Activated B cell treated with CpG ODN at 0.5 μM for 24 hours (primary cell): ENCODE measurements at places on chromosomes 13 and 19. TPM values are rescaled to one million over a fixed set of nuclear protein-coding genes. Genes with fewer than 3 reads are reported as not detected.

The SMIM44 gene
- not detected in 2 replicates for total RNA-seq

The FFAR2 gene
- total RNA-seq, result not detected in 2 replicates

The PNMA8B gene
- total RNA-seq, result 0.04 TPM in 1 of 2 replicates, not detected in the other

The LILRA6 gene
- not detected in 2 replicates for total RNA-seq

The ERICH6B gene
- total RNA-seq, result not detected in 2 replicates

The SELENOV gene
- not detected in 2 replicates for total RNA-seq

The DAND5 gene
- not detected in 2 replicates for total RNA-seq

The CLDN10 gene
- total RNA-seq, result not detected in 2 replicates

GRCh38 chr13:38417241-38417640, 67.6 kb downstream of the UFM1 start:
- no peaks in the 10 kb centered on the region for H3K36me3 ChIP-seq
- H3K4me1 ChIP-seq, result peaks cover 6% of the 10 kb centered on the region
- H3K27ac ChIP-seq, result no peak overlapping the region
- H3K27me3 ChIP-seq, result no peaks in the 10 kb centered on the region

- no peaks in the 10 kb centered on the region for H3K4me1 ChIP-seq
- H3K27me3 ChIP-seq, result no peaks in the 10 kb centered on the region
- H3K4me3 ChIP-seq, result no peak overlapping the region
- no peak for DNase-seq
Measured at GRCh38 chr19:30936276-30936675, 413.0 kb downstream of the TSHZ3 start.

DNA sequence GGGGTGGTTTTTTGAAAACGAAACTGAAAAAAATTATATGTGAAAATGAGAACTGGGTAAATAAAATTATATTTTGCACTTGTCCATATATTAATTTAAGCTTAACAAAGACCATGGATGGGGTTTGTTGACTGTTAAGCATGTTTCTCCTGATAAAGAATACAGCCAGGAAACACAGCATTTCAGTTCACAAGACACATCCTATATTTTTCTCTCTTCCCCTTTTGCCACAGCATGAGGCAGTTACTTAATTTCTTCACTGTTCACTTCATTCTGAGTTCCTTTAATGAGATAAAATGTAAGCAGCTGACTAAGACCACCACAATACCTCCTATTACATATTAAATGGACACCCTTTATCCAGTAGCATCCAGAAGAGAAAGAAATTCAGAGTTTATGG, 64.0 kb downstream of the RXFP2 start:
- H3K36me3 ChIP-seq, result no peaks in the 10 kb centered on the region
- peaks cover 1% of the 10 kb centered on the region for H3K4me1 ChIP-seq
- no peak for DNase-seq
- H3K27me3 ChIP-seq, result peaks cover 2% of the 10 kb centered on the region
- H3K27ac ChIP-seq, result no peak overlapping the region

DNA sequence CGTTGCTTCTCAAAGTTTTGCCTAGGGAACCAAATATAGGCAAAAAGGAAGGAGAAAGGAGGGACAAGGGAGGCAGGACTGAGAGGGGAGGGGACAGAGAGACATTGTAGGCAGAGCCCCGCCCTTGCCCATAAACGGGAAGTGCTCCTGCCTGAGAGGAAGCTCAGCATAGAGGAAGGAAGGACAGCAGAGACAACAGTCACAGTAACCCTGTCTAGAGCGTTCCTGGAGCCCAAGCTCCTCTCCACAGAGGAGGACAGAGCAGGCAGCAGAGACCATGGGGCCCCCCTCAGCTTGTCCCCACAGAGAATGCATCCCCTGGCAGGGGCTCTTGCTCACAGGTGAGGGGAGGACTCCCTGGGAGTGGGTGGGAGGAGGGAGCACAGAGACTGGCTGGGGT, at the start of gene CEACAM21:
Gene CEACAM21 (plus strand): TSS at position 169 of the 400 bp plus-strand sequence. CDS start 109 bp downstream, at position 278.
- peaks cover 24% of the 10 kb centered on the region for H3K4me1 ChIP-seq
- H3K36me3 ChIP-seq, result peaks cover 32% of the 10 kb centered on the region
- peak within 1 kb of the TSS; percentile 81 for H3K4me3 ChIP-seq
- peak; percentile 52 for DNase-seq

DNA sequence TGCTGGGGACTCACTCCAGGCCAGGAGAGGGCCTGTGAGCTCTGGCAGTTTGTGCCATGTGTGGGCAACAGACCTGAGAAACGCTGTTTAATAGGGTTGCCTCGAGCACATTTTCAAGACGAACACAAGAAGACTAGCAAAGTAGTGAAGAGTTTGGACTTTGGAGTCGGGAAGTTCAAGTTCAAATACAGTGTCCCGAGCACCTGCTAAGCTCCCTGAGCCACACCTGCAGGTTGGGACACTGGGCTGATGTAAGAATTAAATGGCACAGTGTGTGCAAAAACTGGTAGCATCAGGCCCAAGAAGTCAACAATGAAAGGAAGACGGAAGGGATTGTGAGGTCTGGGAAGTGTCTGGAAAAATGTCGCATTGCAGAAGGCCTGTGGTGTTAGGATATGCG, 112.8 kb upstream of the PABPC3 start:
- no peak overlapping the region for H3K27ac ChIP-seq
- no peak overlapping the region for H3K4me3 ChIP-seq
- H3K4me1 ChIP-seq, result no peaks in the 10 kb centered on the region
- DNase-seq, result no peak
- peaks cover 23% of the 10 kb centered on the region for H3K27me3 ChIP-seq
- H3K36me3 ChIP-seq, result no peaks in the 10 kb centered on the region

DNA sequence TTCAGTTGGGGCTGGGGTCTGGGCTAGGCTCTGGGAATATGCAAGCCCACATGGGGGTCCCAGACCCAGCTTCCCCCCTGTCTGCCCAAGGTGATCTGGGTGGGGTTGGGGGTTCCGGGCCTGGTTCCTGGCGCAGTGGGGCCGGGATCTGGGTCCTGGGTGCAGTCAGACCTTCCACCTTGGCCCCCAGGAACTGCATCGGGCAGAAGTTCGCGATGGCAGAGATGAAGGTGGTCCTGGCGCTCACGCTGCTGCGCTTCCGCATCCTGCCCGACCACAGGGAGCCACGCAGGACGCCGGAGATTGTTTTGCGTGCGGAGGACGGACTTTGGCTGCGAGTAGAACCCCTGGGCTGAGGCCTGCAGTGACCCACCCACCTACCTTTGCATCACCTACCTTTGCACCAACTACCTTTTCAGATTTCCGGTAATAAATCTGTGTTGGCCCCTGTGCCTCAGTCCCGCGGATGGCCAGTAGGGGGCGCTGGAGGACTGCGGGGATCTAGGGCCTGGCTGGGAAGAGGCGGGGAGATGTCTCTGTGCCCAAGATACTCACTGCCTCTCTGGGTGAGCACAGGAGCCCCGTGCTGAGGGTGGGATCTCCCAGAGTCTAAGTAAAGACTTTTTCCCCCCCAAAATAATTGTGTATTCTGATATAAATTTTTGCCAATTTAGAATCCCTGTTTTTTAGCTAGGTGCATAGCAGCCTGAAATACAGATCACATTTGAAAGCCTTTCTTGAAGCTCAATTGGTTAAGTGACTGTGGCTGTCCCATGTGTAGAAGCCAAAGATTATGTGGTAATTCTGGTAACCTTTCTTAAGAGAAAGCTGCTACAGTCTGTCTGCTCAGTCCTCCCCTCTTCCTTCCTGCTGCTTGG, 11.5 kb upstream of the CYP4F3 start:
- H3K27me3 ChIP-seq, result peaks cover 9% of the 10 kb centered on the region
- no peak overlapping the region for H3K27ac ChIP-seq
- peaks cover 11% of the 10 kb centered on the region for H3K4me1 ChIP-seq
- DNase-seq, result peak; percentile 78

- H3K4me1 ChIP-seq, result peaks cover 58% of the 10 kb centered on the region
- H3K27me3 ChIP-seq, result no peaks in the 10 kb centered on the region
- peak overlapping the region; percentile 46 for H3K4me3 ChIP-seq
- peak overlapping the region; percentile 93 for H3K27ac ChIP-seq
- DNase-seq, result peak; percentile 42
Measured at GRCh38 chr19:29671393-29672160, 6.3 kb downstream of the PLEKHF1 start.

- peak overlapping the region; percentile 94 for H3K27ac ChIP-seq
- peaks cover 51% of the 10 kb centered on the region for H3K4me1 ChIP-seq
- peak overlapping the region; percentile 77 for H3K4me3 ChIP-seq
- DNase-seq, result peak; percentile 32
Measured at GRCh38 chr13:74287724-74288169, 153.5 kb upstream of the KLF12 start.

- H3K4me3 ChIP-seq, result no peak overlapping the region
- H3K27me3 ChIP-seq, result peaks cover 5% of the 10 kb centered on the region
- no peak overlapping the region for H3K27ac ChIP-seq
- H3K36me3 ChIP-seq, result no peaks in the 10 kb centered on the region
- no peak for DNase-seq
- no peaks in the 10 kb centered on the region for H3K4me1 ChIP-seq
Measured at GRCh38 chr19:33953023-33953422, 156.4 kb downstream of the KCTD15 start.

GRCh38 chr13:63381078-63381859, 1965.6 kb upstream of the PCDH20 start:
- no peaks in the 10 kb centered on the region for H3K27me3 ChIP-seq
- H3K4me1 ChIP-seq, result no peaks in the 10 kb centered on the region

DNA sequence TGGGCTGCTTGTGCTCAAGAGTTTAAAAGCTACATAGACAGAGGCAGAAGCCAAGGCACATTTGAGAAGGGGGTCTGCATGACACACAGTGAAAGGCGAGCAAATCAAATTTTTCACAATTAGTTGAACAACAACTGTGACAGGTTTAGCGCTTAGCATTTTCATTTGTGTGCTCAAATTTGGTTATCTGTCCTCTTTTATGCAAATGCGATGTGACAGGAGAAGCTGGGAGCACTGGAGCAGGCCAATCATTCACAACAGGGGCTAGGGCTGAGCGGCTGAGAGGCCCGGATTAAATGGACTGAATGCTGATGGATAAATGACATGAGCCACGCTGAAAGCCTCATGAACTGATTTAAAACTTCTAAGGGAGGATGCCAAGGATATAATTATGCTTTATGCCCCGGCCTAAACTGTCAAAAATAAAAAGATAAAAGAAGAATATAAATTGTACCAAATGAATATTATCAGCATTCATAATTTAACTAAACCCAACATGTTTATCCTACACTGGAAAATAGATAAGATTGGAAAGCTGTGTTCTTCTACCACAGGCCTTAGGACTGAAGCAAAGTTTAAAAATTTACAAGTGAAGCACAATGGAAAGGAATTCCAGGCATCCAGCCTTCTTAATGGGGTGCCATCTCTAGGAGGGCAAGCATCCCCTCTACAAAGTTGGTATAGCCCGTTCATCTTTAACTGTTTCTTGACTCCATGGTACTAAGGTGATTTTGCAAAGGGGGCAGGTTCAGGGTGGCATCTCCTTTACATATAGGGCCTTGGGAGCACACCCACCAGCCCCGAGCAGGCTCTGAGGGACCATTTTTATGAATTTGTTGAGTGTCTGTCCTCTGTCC, 117.9 kb downstream of the RBM26 start:
- H3K27ac ChIP-seq, result no peak overlapping the region
- no peaks in the 10 kb centered on the region for H3K36me3 ChIP-seq
- no peaks in the 10 kb centered on the region for H3K27me3 ChIP-seq
- no peak overlapping the region for H3K4me3 ChIP-seq
- no peak for DNase-seq

GRCh38 chr19:41945135-41945766, 13.9 kb downstream of the RABAC1 start:
- no peaks in the 10 kb centered on the region for H3K36me3 ChIP-seq
- H3K4me3 ChIP-seq, result peak overlapping the region; percentile 72
- peak; percentile 67 for DNase-seq
- H3K27ac ChIP-seq, result peak overlapping the region; percentile 98
- peaks cover 73% of the 10 kb centered on the region for H3K4me1 ChIP-seq

GRCh38 chr13:43251961-43252360, 228.6 kb downstream of the DNAJC15 start:
- H3K4me1 ChIP-seq, result no peaks in the 10 kb centered on the region
- no peaks in the 10 kb centered on the region for H3K36me3 ChIP-seq
- no peak overlapping the region for H3K27ac ChIP-seq
- H3K27me3 ChIP-seq, result peaks cover 11% of the 10 kb centered on the region

- peaks cover 28% of the 10 kb centered on the region for H3K27me3 ChIP-seq
- no peak overlapping the region for H3K27ac ChIP-seq
- DNase-seq, result no peak
- no peaks in the 10 kb centered on the region for H3K36me3 ChIP-seq
- H3K4me3 ChIP-seq, result peak overlapping the region; percentile 82
Measured at GRCh38 chr13:33286128-33286527, 573 bp upstream of the STARD13 start.

DNA sequence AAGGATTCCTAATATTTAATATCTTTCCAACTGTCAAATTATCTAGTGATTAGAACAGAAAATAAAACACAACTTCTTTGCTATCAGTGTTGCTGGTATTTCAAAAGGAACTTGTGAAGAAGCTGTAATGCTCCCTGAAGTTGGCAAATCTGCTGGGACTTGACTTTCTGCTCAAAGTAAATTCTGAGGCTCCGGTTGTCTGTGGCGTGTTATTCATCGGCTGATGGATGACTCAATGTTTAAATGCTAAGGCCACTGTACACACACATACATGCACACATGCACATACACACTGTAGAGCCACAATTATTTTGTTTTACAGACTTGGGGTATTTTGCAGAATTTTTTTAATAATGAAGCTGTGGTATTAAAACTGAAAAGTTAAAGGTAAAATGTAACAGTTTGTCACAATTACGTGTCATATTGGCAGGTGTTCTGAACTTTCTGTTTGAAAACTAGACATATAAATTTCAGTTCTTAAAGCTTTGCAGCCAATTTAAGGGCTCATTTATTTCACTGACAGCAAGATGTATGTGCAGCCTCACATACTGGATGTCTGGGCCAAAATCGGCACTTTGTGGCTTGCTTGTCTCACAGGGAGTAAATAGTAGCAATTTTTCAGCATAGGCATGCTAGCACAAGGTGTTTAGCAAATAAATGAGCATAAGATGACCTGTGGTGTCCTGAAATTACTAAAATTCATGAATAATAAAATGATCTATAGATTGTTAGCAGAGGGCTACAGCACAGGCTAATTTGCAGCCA, 1691.7 kb upstream of the PCDH20 start:
- no peak overlapping the region for H3K27ac ChIP-seq
- no peaks in the 10 kb centered on the region for H3K36me3 ChIP-seq
- H3K4me3 ChIP-seq, result no peak overlapping the region
- DNase-seq, result no peak
- H3K27me3 ChIP-seq, result no peaks in the 10 kb centered on the region

GRCh38 chr13:31881495-31881882, 142.2 kb downstream of the RXFP2 start:
- no peak overlapping the region for H3K27ac ChIP-seq
- H3K4me1 ChIP-seq, result peaks cover 16% of the 10 kb centered on the region
- H3K27me3 ChIP-seq, result peaks cover 3% of the 10 kb centered on the region
- no peak for DNase-seq
